ENCODE measurements at places on chromosomes 2 and 18. TPM values are rescaled to one million over a fixed set of nuclear protein-coding genes. Genes with fewer than 3 reads are reported as not detected.

DNA sequence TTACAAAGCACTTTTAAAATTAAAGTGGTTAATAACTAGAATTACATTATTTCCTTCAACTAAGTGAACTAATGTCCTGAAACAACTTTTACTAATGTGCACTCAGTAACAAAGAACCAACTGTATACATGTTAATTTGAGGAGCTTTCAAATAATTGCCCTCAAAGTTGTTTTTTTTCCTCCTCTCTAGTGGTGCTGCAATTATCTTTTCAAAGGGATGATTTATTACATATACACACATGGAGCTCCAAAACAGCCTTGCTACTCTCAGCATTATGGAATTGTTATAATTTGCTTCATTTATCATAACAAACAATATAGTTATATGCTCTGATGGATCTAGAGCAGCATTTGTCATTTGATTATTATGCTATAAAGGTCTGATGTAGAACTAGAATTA, 246.3 kb upstream of the RASGRP3 start:
- DNase-seq: no peak

DNA sequence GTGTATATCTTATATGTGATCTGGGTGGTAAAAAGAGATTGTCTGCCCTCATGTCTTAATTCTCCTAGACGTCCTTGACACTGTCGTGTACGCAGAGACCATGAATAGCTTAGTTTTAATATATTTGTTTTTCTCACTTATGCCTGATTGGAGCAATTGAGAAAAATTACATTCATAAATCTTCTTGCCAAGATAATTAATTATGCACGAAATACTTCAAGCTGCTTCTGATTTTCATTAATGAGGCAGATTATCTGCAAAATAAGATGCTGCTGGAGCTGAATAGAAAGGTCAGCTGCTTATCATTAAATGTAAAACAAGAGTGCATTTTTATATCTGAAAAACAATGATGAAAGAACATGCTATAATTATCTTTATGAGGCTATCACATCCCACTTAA, 95.9 kb downstream of the CCDC141 start:
- DNase-seq: no peak

The PSMA8 gene
- 0.04 TPM for polyA plus RNA-seq

- no peak for DNase-seq
These were observed 33.4 kb downstream of the ABCG8 start for GRCh38 chr2:43872151-43872550.

- DNase-seq: no peak
These were observed 27.8 kb downstream of the ANKRD62 start for GRCh38 chr18:12121175-12122042.

DNA sequence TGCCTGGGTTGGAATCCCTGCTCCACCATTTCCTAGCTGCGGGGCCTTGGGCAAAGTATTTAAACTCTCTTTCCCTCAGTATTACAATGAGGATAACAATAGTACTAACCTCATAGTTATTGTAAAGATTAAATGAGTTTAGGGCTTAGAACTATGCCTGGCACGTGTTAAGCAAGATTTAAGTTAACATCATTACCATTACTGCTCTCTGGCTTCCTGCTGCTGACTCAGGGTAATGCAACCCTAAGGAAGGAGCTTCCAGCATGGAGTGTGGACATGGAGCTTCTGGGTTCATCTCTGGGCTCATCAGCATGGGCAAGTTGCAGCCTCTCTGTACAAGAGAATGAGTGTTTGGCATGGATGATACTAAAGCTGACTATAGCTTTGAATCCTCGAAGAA, 374.2 kb upstream of the MAP2 start:
- DNase-seq: no peak

The NFATC1 gene
- polyA plus RNA-seq: 6.9 TPM

DNA sequence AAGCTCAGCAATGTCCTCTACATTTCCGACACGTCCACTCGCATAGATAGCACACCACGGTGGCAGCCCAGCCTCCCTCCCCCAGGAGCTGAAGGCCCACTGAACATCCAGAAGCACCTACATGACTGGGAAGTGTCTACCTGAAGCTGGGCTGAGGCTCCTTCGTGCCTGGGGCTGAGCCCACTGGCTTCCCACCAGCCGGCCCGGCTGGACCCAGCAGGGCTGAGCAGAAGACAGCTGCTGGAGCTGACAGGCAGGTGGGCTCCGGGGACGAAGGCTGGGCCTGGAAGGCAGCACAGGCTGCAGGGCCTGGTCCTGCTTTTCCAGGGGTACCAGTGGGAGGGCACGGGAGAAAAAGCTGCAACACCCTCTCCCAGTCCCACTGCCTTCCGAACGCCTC, 13.5 kb downstream of the SDC1 start:
- DNase-seq: no peak

DNA sequence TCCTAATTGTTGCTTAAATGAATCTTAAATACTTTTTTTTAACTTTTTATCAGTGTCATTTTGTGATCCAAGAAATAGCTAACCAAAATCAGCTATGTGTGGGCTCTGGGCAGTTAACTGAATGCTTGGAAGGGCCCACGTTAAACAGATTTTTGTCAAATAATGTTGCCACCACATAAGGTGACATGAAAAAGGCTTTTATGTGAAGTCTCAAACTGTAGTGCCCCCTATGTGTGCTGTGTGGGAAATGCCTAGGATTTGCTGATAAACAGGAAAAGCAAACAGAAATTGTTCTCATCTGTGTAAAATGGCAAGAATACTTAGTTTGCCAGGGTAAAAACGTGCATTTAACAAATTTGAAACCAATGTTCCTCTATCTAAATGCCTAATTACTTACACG, 242.2 kb downstream of the ZNF516 start:
- no peak for DNase-seq

DNA sequence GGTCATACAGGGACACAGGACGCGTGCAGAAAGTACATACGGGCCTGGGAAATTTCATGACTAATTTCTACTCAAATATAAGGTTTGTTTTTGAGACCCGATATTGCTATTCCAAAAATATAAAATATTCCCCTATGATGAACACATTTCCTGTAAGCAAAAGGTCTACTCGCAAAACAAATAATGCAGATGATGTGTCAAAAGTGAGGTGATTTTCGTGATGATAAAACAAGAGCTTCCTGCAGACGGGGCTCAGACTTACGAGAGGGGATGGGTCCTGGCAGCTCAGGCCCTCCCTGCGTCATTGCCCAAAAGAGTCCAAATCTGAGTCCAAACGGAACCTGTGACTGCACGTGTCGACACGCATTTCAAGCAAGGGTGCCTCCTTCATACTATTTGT, 62.7 kb downstream of the MBP start:
- DNase-seq: no peak

The UGT1A4 gene
- 0.04 TPM for polyA plus RNA-seq

The PCARE gene
- polyA plus RNA-seq: 0.01 TPM

GRCh38 chr2:141557329-141558095, 573.3 kb downstream of the LRP1B start:
- DNase-seq: no peak

GRCh38 chr2:216956820-216957493, 97.1 kb upstream of the TNP1 start:
- no peak for DNase-seq

DNA sequence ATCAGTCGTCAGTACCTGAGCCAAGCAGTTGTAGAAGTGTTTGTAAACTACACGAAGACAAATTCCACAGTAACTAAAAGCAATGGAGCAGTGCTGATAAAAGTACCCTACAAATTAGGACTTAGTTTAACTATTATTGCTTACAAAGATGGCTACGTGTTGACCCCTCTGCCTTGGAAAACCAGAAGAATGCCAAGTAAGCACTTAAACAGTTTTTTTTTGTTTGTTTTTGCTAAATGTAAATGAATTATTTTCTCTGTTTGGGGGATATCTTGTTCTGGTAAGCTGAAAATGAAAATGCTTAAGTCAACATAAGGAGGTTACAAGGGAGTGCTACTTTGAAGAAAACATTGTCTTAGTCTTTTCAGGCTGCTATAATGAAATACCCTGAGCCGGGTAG, 46.4 kb downstream of the FAM171B start:
- DNase-seq: no peak

DNA sequence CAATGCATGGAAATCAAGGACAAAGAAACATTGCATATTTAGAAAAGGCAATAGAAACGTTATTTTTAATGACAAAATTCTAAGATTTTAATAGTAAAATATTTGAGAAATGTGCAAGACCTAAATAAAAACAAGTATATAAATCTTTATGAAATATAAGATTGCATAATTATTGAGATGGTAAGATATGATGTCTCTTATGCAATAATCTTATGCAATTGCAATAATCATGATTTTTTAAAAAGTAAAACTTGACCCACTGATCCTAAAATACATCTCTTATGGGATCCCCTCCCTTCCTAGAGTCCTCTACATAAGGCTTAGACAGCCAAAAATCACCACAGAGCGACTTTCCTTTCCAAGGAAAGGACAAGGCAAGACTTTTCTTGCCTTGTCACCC, 249.0 kb downstream of the DOK6 start:
- DNase-seq: no peak

GRCh38 chr2:123513351-123513750, 511.7 kb upstream of the CNTNAP5 start:
- no peak for DNase-seq

DNA sequence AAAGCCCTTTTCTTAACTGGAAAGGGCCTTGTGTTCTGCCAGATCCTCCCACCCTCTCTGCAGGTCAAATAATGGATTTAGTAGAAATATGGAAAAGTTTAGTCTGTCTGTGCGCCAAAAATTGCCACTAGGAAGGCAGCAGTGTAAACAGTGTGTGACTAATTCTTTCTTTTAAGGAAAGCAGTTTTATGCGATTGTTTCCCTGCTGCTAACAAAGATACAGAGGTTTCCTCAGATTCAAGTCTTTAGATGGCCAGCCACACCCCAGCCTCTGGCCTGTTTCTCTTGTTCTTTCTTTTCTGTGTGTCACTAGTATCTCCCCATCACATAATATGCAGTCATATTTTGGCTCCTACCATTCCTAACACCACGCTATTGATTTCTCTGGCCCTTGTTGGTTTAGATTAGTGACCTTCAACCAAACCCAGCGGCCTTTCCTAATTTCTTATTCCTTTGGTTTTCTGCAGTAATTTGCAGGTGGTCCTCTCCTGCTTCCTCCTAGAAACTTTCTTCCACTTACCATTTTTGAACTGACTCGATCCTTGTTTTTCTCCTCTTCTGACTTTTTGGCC, 157.4 kb downstream of the LTBP1 start:
- no peak for DNase-seq

- DNase-seq: no peak
These were observed 127.0 kb upstream of the FZD5 start for GRCh38 chr2:207896525-207897285.

DNA sequence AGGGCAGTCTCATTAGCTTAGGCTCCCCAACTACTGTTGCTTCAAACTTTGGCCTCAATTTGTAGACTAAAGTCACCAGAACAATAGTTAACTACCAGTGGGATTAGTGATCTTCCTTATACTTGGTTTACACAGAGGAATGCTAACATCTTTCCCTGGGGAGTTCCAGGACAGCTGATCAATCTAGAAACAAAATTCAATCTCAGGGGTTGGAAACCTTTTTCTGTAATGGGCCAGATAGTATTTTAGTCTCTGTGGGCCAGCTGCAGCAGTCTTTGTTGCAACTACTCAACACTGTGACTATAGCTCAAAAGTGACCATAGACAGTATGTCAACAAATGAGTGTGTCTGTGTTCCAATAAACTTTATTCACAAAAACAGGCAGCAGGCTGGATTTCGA, 85.7 kb downstream of the METTL8 start:
- no peak for DNase-seq

- no peak for DNase-seq
These were observed 189.1 kb downstream of the WDPCP start for GRCh38 chr2:63399156-63399555.

- no peak for DNase-seq
These were observed 523.5 kb downstream of the LRRTM4 start for GRCh38 chr2:76998704-76999103.

GRCh38 chr18:49249521-49249920, 210.9 kb downstream of the DYM start:
- no peak for DNase-seq

The UGT1A5 gene
- polyA plus RNA-seq: 0.15 TPM

DNA sequence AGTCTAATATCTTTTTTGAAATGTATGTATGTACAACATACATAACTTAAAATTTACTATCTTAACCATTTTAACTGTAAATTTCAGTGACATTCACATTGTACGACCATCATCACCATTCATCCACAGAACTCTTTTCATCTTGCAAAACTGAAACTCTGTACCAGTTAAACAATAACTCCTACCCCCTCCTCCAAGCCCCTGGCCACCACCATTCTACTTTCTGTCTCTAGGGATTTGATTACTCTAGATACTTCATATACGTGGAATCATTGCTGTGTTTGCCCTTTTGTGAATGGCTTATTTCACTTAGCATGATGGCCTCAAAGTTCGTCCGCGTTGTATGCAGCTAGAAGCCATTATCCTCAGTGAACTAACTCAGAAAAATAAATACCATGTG, 217.0 kb downstream of the METTL4 start:
- DNase-seq: no peak

GRCh38 chr2:176833671-176834070, 378.9 kb upstream of the HNRNPA3 start:
- no peak for DNase-seq

The EMILIN1 gene
- polyA plus RNA-seq: 49.1 TPM

- DNase-seq: no peak
These were observed 228.6 kb downstream of the CD226 start for GRCh38 chr18:69718912-69719547.

DNA sequence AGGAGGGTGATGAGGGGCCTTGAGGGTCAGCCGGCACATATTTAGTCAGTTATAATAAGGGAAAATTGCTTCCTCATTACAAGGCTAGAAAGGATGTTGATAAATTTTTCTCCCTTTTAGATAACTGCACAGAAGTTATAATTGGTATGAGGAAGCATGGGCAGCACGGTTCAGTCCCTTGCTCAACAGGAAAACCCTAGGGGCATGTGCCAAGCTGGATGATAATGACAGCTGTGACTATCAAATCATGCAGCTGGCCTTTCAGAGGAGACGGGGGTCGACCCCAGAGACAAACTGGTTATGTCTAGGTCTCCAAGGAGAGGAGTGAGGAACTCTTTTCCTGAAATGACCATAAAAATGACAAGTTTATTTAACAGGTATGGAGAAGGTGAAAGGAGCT, 448.1 kb upstream of the VRK2 start:
- DNase-seq: no peak

GRCh38 chr2:132547090-132547687, 122.8 kb downstream of the LYPD1 start:
- DNase-seq: peak; percentile 49

- DNase-seq: peak; percentile 40
These were observed 212.9 kb downstream of the CYP26B1 start for GRCh38 chr2:71934595-71935261.

GRCh38 chr2:204251998-204252376, 293.3 kb upstream of the PARD3B start:
- no peak for DNase-seq
